ENCODE measurements at places on chromosomes 7 and 10.

DNA sequence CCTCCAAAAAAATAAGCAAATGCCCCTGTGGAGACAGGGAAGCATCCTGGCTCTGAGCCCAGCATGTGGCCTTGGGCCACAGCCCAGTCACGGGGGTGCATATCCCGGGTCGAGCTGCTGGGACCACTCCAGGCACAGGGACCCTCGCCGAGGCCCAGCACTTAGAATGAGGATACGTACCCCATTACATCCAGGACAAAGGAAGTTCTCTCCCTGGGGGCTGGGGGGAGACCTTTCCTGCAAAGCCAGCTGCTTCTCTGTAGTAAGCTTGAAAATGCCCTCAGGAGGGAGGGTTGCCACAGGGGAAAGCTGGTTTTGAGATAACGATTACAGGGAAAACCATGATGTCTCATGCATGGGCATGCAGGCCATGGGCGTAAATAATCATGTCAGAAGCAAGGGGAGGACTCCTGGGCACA, 75.5 kb downstream of the HIPK2 start:
- DNase-seq, result no peak

DNA sequence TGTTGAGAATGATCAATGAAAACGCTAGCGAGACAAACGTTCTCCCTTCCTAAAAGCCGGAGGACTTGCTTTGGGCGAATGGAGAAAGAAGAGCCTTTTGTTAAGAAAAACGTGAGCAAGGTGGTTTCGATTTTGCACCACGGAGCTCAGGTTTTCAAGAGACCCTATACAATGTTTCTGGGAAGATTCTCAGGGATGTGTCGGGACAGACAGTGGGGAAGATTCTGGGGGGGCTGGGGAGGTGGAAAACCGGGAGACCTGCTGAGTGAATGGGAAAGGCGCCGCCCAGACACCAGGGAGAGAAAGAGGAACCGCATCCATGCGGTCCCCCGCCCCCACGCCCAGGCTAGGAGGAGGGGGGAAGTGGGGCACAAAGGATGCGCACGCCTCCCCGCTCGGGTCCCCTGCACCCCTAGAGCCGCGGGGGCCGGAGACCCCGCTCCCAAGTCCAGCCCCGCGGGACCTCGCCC, 745 bp downstream of the YWHAG start:
- peak; percentile 44 for DNase-seq

DNA sequence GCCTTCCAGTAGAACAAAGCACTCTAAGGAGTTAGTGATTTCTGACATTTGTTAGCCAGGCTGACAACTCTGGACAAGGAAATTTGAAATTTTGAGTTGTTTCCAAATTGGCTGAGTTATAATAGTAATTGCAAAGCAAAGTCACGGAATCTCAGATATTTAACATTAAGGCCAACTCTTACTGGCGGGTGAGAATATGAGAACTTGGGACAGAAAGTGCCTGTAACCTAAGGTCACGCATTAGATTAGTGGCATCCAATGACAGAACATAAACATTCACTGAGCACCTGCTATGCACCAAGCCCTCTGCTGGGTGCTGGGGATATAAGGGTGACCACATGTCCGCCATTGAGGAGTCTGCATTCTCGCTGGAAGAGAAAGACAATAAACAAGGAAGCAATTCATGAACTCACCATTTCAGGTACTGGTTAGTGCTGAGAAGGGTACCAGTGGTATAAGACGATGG, 45.5 kb upstream of the CHST15 start:
- DNase-seq, result no peak

GRCh38 chr7:20980668-20981264, 194.1 kb upstream of the SP8 start:
- DNase-seq, result no peak

DNA sequence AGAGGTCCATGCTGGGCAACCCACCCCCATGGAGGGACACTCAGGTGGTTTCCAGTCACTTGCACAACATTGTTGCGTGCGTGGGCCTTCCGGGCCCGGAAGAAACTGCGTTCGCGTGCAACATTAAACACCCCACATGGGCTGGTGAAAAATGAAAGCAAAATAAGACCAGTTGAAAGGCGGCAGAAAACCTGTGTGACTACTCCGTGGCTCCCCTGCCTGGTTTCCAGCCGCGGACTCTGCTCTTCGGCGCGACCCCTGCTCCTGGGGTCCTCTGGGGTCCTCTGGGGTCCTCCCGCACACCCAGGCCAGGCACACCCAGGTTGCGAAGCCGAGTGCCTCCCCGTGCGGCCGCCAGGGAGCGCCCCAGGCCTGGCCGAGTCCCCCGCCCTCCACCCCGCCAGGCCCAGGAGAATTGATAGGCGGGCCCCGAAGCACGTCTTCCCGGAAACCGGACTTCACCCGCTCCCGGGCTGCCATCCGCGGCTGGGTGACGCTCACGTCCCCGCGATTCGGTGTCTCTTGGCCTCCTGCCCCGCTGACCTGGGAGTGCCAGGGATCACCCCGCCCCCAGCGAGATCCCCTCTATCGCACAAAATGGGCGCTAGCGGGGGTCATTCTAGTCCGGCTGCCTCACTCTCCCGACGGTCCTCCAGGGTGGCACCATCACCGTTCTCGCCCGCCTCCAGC, 1.9 kb upstream of the SH2D4B start:
- peak; percentile 90 for DNase-seq

- no peak for DNase-seq
Observed at GRCh38 chr7:133003052-133003910, 78.6 kb downstream of the CHCHD3 start.

GRCh38 chr7:42210333-42210732, 26.7 kb downstream of the GLI3 start:
- DNase-seq, result no peak

GRCh38 chr10:62527019-62527827, 153.1 kb downstream of the ZNF365 start:
- DNase-seq, result no peak

- DNase-seq, result peak; percentile 67
Observed at GRCh38 chr10:30436191-30436611, 2.2 kb downstream of the MAP3K8 start.

DNA sequence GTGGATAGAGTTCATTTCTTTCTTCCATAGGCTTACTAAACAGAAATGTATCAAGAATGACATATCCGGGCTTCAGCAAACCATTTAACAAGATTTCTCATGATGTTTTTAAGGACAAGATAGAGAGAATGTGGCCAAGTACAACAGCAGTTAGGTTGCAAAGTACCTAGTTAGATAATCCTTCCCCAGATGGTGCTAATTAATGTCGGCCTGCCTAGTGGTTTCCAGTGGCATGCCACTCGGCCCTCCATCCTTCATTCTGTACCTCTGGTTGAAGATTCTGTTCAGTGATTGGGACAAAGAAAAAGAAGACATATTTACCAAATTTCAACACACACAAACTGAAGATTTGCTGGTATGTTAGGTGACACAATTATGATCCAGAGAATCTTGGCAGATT, 212.1 kb downstream of the MACC1 start:
- no peak for DNase-seq

- DNase-seq, result no peak
Observed at GRCh38 chr10:96714746-96715255, 5.5 kb downstream of the PIK3AP1 start.

DNA sequence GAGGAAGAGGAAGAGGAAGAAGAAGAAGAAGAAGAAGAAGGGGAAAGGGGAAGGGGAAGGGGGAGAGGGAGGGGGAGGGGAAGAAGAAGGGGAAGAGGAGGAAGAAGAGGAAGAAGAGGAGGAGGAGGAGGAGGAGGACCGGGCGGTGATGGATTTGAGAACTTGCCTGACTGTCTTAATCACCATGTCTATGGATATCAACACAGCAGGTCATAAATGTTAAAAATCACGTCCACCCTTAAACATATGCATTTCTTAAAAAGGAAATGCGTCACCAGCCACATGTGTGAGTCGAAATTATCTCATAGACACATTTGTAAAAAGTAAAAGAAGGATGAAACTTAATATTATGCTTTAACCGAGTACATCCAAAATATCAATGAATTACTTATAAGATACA, 42.1 kb upstream of the INSIG1 start:
- DNase-seq, result no peak

GRCh38 chr10:99280472-99280871, 44.8 kb upstream of the HPSE2 start:
- no peak for DNase-seq

DNA sequence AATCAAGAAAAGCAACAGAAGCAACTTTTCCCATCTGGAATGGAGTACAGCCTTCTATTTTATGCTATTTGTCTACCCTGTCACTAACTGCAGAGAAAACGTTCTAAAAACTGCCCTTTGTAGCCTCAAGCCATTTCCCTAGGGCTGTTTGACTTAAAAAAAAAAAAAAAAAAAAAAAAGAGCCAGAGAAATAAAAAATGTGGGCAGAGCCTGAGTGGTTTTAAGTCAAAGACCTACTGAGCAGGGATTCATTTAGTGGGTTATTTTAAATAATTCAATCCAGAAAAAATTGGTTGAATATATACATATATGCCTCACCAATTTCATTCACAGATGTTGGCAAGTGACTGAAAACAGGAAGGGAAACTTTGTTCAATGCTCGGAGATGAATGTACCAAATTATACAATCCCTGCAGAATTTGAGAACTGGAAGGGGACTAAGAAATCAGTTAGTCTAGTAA, 75.2 kb downstream of the PPP1R3C start:
- DNase-seq, result no peak

DNA sequence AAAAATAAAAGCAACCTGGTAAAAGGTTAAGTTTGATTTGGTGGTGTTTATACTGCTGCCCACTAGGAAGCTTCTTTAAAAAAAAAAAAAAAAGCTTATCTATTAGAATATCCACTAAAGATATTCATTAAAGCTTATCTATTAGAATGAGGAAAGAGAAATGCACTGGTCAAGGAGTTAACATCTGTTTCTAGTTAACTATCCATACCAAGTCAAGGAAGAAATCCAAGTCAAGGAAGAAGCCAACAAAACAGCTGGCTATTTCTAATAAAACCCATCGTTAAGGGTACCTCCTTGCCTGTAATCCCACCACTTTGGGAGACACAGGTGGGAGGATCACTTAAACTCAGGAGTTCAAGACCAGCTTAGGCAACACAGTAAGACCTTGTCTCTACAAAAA, 82.6 kb downstream of the JMJD1C start:
- peak; percentile 37 for DNase-seq

- peak; percentile 24 for DNase-seq
Observed at GRCh38 chr7:26087321-26088091, 64.5 kb upstream of the NFE2L3 start.

- peak; percentile 60 for DNase-seq
Observed at GRCh38 chr10:87860156-87860795, 3.1 kb downstream of the KLLN start.

DNA sequence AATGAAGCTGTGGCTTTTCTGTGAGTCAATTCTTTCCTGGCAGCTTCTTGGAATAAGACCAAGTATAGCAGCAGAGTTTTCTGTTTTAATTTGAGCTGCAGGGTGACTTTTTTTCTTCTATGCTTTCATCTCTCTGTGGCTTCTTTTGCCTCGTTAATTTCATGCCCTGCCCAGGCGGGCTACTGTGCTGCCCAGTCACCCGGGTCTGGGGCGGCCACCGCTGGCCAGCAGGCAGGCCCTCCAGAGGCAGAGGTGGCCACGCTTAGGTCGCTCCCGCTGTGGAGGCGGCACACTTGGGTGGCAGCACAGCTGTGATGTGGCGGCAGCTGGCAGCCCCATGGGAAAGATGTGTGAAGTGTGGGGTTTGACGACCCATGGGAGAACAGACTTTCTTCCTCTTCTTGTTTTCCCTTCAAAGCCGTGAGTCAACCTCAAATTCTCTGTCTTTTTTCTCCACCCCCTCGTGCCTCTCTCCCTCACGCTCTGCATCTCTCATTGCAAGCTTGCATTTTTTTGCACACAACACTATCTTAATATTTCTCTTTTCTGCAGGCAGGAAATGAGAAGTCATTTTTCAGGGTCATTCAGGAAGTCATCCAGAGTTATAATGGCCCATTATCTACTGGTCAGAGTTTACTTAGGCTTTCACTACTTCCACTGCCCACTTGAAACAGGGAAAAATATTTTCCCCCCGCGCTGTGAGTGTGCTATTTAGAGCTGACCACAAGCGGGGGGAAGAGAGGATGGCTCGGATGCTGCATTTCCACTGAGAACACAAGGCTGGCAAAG, 67.8 kb downstream of the EGFR start:
- DNase-seq, result peak; percentile 75

- peak; percentile 9 for DNase-seq
Observed at GRCh38 chr10:98694014-98694413, 247.3 kb upstream of the HPS1 start.

- peak; percentile 63 for DNase-seq
Observed at GRCh38 chr10:61902445-61903220, 1.1 kb downstream of the ARID5B start.

DNA sequence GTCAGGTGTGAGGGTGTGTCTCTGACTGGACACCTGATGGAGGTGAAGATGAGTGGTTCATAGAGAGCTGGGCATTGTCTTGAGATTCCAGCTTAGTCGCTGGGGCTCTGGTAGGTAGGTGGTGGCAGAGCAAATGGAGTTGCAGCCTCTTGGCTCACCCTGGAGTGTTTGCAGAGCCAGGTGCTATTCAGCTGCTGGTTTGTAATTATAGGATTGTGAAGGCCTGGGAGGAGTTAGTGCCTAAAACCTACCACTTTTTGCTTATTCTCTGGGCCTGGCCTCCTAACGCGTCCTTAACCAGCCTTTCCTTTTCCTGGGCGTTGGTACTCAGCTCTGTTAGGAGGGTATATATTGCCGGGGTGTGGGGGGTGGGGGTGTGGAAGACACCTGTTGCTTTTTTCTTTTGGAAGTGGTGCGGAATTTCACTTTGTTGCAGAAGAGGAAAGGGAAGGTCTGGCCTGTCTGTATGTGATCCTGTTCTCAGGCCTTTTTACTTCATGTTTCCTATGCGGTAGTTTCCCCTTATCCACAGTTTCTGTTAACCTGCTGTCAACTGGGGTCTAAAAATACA, 3.2 kb downstream of the PPRC1 start:
- no peak for DNase-seq

DNA sequence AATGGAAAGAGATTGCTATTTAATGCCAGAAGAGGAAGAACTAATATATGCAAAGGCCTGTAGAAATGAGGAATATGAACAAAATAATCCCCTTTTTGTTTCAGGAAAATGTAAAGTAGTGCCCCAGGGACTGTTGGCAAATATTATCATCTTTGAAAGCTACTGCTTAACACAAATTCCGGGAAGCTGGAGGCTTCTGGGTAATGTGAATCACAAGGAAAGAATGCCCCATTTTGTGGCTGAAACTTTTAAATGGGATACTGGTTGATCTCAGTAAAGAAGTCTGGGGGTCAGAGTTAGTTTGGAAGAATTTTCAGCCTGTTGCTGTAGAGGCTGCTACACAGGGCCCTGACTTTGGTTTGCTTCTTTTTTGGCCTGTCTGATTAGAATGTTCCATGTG, 141.0 kb downstream of the PTEN start:
- peak; percentile 21 for DNase-seq
